Left lung (tissue), 14 donors: ENCODE measurements at places on chromosomes 12 and 14. TPM values are rescaled to one million over a fixed set of nuclear protein-coding genes. Genes with fewer than 3 reads are reported as not detected.

GRCh38 chr14:75880512-75880911, 101.3 kb downstream of the TGFB3 start:
- DNase-seq, result no peak

DNA sequence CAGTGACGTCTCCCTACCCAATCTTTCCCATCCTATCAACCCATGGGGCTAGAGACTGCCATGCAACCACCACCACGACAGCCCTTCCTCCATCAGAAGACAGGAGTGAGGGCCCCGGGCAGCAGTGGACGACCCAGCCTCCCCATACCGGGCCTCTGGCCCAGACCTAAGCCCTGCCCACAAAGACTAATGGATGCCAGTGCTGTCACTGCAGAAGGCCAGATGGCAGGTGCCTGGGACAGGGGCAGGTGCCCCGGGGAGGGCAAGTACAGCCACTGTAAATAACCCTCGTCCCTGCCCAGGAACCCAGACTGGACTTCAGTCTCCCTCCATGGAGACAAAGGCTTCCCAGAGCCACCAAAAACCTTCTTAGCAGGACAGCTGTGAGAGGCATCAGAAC, 20.3 kb upstream of the HSPB8 start:
- no peak for DNase-seq

DNA sequence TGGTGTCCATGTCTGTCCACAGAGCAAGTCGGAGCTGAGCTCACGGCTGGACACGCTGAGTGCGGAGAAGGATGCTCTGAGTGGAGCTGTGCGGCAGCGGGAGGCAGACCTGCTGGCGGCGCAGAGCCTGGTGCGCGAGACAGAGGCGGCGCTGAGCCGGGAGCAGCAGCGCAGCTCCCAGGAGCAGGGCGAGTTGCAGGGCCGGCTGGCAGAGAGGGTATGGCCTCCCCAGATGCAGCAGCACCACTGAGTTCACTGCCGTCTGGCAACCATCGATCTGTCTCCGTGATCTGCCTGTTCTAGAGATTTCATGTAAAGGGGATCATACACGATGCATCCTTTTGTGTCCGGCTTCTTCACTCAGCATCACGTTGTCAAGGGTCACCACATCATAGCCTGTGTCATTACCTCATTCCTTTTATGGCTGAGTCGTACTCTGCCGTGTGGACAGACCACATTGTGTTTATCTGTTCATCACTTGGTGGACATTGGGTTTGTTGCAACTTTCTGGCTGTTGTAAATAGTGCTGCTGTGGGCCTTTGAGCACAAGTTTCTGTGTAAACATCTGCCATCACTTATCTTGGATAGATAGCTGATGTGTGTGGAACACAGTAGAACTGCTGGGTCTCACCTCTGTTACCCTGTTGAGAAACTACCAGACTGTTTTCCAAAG, 21.9 kb downstream of the HIP1R start:
- no peak for DNase-seq

DNA sequence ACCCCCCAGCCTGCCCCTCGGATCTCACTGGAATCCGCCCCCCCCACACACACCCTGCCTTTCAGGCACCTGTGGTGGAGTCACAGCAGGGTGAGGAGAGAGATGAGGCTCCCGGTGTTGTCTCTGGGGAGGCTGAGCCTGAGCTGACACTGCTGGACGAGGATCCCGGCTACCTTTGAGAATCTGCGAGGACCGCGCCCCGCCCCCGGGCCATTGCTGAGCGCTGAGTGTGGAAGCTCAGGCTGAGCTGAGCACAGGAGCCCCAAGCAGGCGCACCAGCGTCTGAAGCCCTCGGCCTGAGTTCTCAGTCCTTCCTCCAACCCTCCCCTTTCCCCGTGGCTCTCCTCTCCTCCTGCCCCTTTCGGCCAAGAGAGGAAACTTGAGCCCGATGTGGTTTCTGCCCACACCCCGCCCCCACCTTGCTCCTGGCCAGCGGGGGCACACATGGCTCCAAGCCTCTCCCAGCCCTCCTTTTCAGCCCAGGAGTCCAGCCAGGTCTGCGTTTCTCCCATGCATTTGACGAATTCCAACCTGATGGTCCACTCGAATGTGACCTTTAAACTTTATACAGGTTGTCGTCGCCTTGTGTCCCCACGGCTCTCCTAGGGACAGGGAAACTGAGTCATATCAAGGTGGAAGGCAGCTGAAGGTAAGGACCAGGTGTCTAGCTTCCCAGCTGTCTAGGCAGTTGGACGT, at the start of gene NFE2:
Gene NFE2, minus strand, starts transcription at position 284 of the 696 bp plus-strand sequence. CDS start 5,767 bp downstream, outside the sequence.
- DNase-seq, result peak; percentile 96

- no peak for DNase-seq
Measured at GRCh38 chr14:100075681-100076080, 10.5 kb downstream of the EVL start.

GRCh38 chr12:52243856-52244614, 11.0 kb downstream of the KRT7 start:
- no peak for DNase-seq

- DNase-seq, result peak; percentile 1
Measured at GRCh38 chr12:126747530-126748149, 1519.3 kb upstream of the TMEM132C start.

The LRRC10 gene
- not detected for total RNA-seq

The C1QL4 gene
- not detected for total RNA-seq

The LAG3 gene
- 2.4 TPM for total RNA-seq
